Memory B cell (primary cell): ENCODE measurements at places on chromosomes 4 and X.

DNA sequence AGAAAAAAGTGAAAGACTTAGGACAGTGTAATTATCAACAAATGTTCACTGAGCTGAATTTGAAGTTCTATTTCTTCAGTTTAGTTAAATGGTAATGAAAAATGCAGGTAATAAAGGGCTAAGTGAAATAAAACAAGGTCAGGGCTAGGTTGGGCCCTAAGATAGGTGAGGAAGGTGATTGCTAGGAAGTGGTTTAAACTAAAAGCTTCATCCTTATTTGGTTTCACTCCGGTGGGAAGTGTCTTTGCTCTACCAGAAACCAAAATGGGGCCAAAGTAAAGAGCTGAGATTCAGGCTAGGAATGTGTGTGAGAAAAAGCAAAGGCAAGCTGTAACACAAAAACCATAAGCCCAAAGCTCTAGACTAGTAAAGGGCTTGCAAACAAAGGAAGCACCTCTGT lies 31.0 kb downstream of the TAB3 start:
- no peak for DNase-seq

- no peak for DNase-seq
Observed at GRCh38 chr4:112517067-112517634, 1.2 kb upstream of the NEUROG2 start.

GRCh38 chr4:13523591-13524503 lies 20.5 kb downstream of the NKX3-2 start:
- DNase-seq, result no peak

DNA sequence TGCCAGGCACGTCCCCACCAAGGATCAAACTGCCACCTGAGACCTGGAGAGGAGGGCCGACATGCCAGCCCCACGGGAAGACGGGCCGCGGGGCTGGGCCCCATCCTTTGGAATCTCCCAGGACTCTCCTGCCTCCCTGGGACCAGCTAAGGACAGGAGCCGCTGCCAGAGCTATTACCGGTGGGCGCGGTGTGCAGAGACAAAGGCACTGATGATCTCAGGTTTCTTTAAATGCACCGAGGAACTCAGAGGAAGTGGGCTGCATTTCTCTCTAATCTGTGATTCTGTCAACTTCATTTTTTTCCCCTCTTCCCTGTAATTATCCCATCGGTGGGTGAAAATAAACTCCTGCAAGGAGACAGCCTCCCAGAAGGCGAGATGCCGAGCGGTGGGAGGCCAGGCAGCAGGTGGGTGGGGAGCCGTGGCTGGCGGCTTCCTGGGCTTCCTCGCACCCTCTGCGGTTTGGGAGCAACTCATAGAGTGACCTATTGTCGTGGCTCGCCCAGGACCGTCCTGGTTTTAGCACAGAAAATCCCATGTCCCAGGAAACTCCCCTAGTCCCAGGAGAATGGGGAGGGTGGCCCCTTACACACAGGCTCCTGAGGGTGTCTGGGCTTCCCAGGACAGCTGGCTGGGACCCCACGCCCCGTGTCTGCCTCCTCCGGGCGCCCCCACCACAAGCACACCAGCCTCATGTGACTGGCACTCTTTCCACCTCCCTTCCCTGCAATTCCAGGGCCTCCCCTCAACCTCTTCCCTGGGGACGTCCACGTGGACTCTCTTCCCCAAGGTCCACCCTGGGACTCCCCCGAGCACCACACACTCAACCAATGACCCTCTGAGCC lies 62.3 kb upstream of the ADRA2C start:
- no peak for DNase-seq

- DNase-seq, result no peak
Observed at GRCh38 chr4:16745009-16745635, 153.3 kb downstream of the LDB2 start.

DNA sequence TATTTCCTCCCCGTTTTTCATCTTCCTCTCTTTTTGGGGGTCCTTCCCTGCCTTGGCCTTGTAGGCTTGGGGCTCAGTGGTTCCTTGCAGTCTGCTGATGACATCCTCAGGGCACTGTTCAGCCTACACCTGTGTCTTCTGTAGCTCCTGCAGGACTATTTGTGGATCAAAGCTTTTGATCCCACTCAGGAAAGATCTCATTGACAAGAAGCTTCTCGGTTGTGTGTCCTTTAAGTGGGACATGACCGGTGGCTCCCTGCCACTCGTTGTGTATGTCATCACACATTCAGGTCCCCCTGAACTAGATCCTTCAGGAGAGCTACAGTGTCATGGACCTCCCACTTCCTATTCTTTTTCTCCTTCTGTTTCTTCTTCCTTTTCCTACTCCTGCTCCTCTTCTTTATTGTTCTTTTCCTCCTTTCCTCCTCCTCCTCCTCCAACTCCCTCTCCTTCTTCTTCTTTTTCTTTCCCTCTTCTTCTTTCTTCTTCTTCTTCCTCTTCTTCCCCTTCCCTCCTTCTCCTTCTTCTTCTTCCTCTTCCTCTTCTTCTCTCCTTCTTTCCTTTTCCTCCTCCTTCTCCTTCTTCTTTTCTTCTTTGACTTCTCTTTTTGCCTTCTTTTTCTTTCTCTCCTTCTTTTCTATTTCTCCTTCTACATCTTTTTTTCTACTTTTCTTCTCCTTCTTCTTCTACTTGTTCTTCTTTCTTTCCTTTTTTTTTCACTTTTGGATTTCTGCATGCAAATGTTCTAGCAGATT lies 67.8 kb downstream of the NBDY start:
- no peak for DNase-seq

GRCh38 chrX:45137531-45137930 lies 63.1 kb downstream of the DIPK2B start:
- no peak for DNase-seq

- no peak for DNase-seq
Observed at GRCh38 chr4:88623097-88623496, 30.8 kb downstream of the HERC3 start.

DNA sequence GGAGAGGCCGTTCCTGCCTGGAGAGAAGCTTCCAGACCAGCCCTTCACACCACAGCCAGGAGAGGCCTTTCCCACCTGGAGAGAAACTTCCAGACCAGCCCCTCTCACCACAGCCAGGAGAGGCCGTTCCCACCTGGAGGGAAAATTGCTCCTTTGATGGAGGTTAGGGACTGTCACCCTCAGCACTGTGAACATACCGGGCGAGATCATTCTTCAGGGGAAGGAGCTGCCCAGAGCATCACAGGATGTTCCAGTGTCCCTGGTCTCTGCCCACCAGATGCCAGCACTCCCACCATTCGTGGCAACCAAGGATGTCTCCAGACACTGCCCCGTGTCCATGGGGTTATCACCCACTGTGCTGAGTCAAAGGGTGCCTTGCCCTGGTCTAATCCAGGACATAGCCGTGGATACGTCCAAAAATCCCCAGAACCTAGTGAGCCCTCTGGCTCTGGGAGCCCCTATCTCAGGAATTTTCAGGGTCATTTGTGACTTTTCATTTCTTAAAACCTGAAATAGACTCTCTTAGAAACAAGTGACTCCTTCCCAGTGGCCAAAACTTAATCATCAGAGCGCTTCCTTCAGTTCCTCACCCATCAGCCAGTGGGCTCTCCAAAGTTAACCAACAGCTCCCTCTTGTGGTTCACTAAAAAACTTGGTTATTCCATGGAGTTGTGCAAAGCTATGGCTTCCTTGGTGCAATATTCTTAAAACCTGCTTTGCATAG lies 80.2 kb downstream of the CRMP1 start:
- peak; percentile 28 for DNase-seq

GRCh38 chrX:129496625-129497024 lies 26.7 kb downstream of the SMARCA1 start:
- DNase-seq, result no peak

GRCh38 chrX:87578978-87579377 lies 61.4 kb downstream of the KLHL4 start:
- no peak for DNase-seq

DNA sequence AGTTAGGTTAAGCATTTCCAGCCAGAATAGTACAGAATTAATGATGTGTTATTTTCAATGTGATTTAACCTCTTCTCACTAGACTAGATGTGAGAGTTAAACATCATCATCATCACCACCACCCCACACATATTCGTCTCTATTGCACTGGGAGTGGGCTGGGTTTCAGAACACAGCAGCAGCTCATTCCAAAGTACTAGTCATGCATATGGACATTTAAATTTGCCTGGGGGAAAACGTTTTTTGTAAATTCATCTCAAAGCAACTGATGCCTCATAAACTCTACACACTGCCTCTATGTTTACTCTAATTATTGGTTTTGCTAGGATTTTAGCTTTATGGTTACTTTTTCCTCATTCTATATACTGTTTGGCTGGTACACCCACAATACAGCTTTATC lies 509.1 kb downstream of the PPP4R3C start:
- no peak for DNase-seq

GRCh38 chr4:108988464-108989195 lies 225.8 kb upstream of the ETNPPL start:
- DNase-seq, result no peak

GRCh38 chrX:24002167-24002566 lies 24.8 kb downstream of the KLHL15 start:
- DNase-seq, result no peak

GRCh38 chr4:7348946-7349900 lies 85.5 kb downstream of the PSAPL1 start:
- DNase-seq, result no peak

DNA sequence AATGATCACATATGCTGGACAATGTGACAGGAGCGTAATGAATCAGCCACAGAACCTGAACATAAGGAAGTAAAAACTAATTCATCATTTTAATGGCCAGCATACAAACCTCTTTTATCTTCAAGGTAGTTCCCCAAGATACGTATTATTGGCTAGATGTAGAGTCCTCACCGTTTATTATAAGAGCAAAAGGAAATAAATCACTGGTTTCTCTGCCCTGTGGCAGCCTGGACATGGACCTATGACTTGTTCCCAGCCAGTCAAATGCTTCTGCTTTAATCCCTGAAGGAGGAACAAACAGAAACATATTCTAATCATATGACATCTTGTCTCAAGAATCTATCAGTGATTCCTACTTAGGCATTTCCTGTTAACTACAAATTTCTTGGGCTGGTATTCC lies 86.8 kb upstream of the FAM241A start:
- DNase-seq, result no peak

DNA sequence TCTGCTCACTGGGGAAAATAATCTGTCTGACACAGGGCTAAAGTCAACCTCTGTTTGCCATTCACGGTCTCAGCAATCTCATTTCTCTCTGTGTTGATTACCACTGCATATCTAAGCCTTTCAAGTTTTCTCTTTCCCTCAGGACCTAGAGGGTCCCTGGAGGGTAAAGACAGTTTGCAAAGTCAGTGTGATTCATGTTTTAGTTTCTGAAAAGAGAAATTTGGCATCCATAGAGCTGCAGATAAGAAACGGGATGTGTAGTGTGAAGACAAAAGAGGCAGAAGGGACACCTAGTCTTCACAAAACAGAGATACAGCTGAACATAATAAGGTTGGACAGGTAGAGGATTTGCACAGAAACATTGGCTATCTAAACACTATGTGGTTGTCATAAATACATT lies 34.5 kb upstream of the KDR start:
- DNase-seq, result no peak

GRCh38 chr4:160175064-160175643 lies 1072.3 kb downstream of the RAPGEF2 start:
- DNase-seq, result no peak

- DNase-seq, result no peak
Observed at GRCh38 chrX:152405561-152405960, 45.6 kb downstream of the GABRA3 start.

- DNase-seq, result no peak
Observed at GRCh38 chrX:135463937-135464336, 42.2 kb downstream of the SMIM10L2A start.

GRCh38 chr4:141680060-141680459 lies 43.7 kb downstream of the IL15 start:
- DNase-seq, result no peak

GRCh38 chr4:6331018-6331417 lies 61.4 kb downstream of the WFS1 start:
- no peak for DNase-seq

DNA sequence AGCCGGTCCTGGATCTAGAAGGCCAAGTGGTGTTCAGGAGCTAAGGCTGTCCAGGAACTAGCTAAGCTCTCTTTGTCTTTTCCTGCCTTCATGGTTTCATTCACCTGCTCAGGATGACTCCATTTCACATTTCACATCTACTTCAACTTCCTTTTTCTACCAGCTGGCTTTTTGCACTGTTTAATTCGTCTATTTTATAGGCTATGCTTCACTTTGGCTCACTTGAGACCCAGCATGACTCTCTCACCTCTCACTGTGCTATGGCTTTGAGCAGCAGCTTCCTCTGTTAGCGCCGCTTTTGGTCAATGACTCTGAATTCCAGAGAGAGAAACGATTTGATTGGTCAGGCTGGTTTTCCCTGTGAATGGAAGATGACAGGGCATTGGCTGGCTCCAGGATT lies 213.5 kb upstream of the CLNK start:
- DNase-seq, result no peak

DNA sequence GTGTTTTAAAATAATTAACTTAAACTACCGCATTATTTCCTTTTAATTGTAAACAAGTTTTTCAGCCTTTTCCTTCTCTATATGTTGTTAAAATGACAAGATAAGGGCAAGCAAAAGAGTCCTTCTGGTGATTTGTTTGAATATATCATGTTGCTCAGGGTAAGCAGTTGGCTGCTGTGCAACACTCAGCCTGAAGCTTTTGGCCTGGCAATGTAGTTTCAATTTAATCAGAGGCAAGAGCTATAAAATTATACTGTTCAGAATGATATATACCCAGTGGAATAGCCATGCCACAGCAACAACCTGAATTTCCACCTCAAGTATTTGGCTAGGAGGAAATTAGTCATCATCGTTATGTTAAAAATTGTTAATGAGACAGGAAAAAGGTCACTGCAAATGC lies 53.4 kb downstream of the GRXCR1 start:
- DNase-seq, result no peak

DNA sequence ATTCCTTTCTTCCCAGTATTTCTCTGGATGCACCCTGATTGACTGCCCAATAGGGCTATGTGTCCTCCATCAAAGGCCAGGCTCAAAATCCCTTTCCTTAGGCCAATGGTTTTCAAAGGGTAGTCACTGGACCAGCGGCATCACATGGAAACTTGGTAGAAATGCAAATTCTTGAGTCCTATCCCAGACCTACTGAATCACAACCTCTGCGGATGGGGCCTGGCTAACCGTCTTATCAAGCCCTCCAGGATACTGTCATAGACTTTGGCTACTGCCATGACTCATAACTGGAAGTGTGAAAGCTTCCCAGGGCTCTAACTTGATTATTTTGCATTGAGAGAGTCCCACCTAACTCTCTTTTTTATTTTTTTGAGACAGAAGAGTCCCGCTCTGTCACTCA lies 71.9 kb upstream of the TFDP3 start:
- no peak for DNase-seq

DNA sequence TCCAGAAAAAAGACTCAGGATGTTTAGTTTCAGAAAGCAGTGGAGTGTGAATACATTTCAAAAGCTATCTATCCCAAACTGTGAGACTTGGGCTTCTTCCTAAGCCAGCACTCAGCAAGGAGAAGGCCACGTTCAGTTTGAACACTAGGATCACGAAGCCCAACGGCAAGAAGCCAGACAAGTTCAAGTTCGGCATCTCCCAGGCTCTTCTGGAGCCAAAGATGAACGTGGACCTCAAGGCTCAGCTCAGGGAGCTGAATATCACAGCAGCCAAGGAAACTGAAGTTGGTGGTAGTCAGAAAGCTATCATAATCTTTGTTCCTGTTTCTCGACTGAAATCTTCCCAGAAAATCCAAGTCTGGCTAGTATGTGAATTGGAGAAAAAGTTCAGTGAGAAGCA lies 7.6 kb downstream of the PLAC1 start:
- no peak for DNase-seq
